ENCODE measurements at places on chromosomes 1 and 21.

DNA sequence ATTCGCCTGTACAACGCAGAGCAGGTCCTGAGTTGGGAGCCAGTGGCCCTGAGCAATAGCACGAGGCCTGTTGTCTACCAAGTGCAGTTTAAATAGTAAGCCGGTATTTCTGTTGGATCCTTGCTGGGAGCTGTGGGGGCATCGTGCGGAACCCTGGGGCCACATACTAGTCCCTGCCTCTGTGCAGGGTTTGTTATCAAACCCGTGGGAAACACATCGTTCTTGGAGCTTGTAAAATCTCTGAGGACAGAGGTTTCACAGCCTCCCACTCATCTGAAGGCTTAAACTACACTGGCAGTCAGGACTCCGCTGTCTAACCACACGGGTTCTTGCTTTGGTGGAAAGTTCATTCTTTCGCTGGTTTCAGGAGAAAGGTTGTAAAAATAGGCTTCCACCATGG is 11.7 kb downstream of the IFNGR2 start:
- no peak for DNase-seq

- DNase-seq, result no peak
Observed at GRCh38 chr1:203441766-203442165, 33.8 kb upstream of the PRELP start.

DNA sequence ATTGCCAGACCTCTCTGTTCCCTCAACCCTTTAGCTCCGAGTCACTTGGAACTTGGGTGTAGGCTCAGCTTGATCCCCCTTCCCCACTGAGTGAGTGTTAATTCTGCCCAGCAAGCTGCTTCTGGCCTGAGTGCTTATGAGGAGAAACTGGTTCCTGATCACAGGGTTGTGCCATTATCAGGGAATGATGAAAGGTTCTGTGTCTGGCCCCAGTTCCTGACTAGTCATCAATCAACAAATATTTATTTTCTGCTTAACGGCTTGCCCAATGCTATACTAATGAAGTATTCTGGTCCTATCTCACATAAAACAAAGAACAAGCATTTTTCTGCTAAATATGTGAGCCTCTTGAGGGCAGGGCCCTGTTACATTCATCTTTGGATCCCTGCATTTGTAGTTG is 20.8 kb downstream of the CC2D1B start:
- DNase-seq, result no peak

DNA sequence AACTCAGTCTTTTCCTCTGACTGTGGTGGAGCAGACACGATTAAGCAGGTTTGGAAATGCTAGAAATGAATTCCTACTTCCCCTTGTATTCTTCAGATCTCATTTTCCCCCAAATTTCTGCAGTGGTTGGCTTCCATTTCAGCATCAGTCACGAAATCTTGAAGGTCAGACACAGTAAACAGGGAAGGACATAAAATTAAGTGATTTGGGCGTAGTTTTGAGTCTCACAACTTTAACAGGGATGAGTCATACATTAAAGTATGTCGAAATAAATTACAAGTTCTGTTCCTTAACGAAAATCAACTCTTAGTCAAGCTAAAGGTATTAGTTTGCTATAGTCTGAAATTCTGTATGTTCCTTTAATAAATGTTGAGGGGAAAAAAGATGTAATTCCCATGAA is 61.1 kb downstream of the HNRNPR start:
- no peak for DNase-seq

DNA sequence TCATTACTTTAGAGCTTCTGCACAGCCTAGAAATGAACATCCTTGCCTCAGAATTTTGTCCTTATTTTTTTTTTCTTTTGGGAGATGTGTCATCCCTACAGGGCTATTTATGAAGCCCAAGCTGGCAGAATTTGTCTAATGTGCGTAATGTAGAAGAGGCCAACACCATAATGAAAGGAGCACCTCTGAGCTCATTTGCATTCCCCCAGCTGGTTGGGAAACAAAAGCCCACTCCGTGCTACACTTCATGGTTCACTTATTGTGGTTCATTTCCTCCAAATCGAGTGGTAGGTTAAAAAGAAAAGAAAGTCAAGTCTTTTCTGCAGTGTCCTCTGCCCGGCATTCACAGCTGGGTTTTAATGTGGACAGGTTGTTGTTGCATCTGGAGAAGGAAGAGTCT is 73.5 kb downstream of the KAZN start:
- no peak for DNase-seq

DNA sequence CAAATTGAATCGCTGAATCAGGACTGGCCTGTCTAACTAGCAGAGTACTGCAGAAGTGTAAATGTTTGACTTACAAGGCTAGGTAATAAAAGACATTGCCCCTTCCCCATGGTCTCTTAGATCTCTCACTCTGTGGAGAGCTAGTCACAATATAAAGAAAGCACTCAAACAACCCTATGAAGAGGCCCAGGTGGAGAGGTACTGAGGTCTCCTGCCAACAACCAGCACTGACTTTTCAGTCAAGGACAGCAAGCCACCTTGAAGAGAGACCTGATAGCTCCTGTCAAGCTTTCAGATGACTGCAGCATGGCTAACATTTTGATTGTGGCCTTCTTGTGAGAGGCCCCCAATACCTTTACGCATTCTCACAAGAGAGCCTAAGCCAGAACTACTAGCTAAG is 18.5 kb downstream of the HFM1 start:
- no peak for DNase-seq

- DNase-seq, result no peak
Observed at GRCh38 chr1:210446479-210446878, 117.8 kb downstream of the HHAT start.

GRCh38 chr21:30349572-30349971 is 1.2 kb upstream of the KRTAP23-1 start:
- DNase-seq, result no peak

DNA sequence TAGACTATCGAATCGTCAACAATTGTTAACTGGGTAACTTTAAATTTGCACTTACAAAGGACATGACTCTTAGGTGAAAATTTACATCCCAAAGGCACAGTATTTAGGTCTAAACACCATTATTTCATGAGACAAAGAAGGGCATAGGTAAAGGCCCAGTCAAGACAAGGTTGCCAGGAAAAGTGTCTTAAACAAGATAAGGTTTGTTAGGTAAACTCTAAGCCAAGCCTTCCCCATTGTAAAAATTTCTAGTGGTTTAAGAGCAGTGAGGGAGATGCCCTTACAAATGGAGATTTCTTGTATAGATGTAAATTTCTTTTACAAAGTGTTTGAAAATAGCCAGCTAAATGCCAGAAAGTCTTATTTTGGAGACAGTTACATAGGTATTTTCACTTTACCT is 36.9 kb upstream of the FNBP1L start:
- no peak for DNase-seq

DNA sequence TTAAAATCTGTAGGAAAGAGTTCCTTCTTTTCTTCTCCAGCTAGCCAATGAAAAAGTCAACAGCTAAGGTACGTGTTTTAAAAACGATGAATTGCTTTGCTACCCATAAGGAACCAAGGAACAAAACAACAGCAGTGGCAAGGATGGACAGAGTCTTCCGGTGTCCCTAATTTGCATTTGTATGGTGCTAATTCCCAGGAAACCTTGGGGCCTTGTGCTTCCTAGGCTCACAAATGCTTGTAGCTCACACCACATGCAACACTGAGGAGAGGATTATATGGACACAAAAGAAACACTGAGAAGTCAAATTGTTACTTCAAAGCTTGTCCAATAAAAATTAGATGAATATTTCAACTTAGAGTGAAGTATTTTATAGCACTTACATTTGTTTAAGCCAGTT is 1.8 kb upstream of the PGBD5 start:
- DNase-seq, result no peak

DNA sequence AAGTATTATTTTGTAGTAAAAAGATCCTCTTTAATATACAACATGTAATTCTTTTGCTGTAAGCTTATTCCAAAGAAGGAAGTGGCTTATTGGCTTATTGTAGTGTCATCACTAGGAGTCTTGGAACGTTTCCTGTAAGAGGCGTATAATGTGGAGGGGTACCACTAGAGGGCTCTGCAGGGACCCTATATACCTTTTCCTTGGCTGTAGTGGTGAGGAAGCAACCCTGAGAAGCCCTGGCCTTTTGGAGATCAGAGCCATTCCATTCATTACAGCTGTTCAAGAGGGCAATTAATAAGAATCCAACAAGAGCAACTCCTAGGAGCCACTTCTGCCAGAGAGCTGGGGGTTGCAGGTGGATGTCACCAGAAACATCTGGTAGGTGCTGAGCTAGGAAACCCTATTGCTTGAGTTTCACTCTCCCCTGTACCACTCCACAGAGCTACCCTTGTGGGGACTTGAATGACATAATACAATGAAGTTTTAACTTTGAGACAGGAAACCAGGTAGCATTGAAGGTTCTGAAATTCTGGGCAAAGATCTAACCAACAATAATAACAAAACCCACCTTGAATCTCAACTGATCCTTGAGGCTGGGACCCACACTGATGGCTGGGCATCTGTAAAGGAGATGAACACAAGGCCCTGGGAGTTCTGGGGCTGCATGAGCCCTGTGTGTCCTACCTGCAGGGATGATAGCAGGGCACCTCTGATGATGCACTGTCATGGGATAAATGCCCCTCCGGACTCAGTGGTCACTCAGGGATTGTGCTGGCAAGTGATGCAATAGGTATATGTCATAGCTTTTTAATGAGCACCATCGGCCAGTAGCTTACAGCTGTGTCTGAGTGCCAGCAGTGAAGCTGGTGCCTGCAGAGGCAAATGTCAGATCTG is 160.2 kb upstream of the COA6 start:
- no peak for DNase-seq

DNA sequence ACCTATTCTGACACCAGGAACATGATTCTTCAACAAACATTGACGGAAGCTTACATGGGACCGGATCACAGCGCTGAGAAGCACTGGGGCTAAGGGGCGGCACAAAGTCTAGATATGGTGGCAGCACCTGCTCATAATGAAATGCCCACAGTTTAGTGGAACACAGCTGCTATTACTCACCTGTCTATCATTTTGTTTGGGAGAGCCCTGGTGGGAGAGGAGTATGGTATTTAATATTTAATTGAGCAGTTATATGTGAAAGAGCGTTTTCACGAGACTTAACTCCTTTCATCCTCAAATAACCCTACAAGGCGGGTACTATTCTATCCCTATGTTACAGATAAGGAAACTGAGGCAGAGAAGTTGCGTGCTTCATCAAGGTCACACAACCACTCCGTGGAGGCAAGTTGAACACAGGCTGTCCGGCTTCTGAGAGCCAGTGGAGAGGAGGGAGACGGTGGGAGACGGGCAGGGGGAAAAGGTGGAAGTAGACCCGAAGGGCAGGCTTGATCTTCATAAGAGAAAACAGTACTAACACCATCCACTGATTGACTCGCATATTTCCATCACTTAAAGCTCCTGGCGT is 790 bp upstream of the TSNAX start:
- no peak for DNase-seq

GRCh38 chr1:90175490-90176167 is 180.7 kb downstream of the ZNF326 start:
- no peak for DNase-seq

- DNase-seq, result no peak
Observed at GRCh38 chr1:67666636-67667035, 18.4 kb upstream of the GADD45A start.

DNA sequence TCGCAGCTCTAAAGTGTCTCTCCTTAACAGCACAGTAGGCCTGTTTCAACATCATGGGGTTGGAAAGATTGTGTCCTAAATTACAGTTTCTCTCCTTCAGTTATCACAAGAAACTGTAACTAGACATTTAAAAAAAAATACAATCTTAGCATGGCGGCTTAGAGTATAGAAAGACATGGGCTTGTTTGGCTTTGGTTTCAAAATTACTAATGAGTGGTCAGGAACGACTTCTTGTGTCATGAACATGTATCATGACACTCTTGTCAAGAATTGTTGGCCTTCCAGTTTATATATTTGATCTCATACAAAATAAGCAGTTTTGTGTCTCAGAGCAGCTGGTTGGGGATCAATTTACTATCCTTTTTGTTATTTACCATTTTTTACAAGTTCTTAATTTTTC is 2.1 kb downstream of the GJA8 start:
- DNase-seq, result no peak

DNA sequence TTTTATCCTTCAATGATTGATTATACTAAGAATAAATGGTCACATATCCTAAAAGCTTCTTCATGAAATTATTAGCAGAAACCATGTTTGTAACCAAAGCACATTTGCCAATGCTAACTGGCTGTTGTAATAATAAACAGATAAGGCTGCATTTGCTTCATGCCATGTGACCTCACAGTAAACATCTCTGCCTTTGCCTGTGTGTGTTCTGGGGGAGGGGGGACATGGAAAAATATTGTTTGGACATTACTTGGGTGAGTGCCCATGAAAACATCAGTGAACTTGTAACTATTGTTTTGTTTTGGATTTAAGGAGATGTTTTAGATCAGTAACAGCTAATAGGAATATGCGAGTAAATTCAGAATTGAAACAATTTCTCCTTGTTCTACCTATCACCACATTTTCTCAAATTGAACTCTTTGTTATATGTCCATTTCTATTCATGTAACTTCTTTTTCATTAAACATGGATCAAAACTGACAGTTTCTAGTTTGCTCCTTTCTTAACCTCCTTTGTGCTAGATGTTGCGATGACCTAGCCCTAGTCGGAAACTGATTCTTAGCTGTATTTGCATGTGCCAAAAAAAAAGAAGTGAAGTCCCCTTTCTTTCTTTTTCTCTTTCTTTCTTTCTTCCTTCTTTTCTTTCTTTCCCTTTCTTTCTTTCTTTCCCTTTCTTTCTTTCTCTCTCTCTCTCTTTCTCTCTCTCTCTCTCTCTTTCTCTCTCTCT is 45.1 kb downstream of the MAP3K7CL start:
- no peak for DNase-seq

DNA sequence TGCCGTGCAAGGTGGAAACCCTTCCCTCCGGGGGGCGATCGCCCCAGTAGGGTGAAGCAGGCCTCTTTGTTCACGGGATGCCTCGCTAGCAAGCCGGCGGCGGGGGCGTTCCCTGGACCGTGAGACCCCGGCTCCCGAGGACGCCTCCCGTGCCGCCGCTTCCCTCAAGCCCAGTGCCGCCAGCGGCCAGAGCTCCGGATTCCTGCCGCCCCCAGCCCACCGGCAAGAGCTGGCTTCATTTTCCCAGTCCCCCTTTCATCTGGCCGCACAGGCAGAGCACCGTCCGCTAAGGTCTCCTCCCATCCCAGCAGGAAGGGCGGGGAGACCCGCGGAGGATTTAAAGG is 16.3 kb downstream of the IER5 start:
- no peak for DNase-seq

DNA sequence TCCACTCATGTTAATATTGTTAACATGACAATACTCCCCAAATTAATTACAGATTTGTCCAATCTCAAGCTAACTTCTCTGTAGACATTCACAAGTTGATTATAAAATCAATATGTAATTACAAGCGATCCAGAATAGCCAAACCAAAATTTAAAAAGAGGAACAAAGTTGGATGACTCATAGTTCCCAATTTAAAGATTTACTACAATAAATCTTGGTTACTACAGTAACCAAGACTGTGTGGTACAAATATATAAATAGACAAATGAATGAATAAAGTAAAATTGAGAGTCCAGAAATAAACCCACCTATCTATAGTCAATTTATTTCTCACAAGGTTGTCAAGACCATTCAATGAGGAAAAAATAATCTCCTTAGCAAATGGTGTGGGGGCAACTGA is 7.1 kb upstream of the KRTAP10-4 start:
- no peak for DNase-seq

- no peak for DNase-seq
Observed at GRCh38 chr1:215273838-215274516, 191.4 kb downstream of the KCNK2 start.

- DNase-seq, result no peak
Observed at GRCh38 chr1:39129514-39129913, 75.0 kb upstream of the MACF1 start.

GRCh38 chr1:201016943-201017827 is 6.3 kb downstream of the KIF21B start:
- no peak for DNase-seq

- no peak for DNase-seq
Observed at GRCh38 chr1:110161849-110162248, 11.6 kb downstream of the SLC6A17 start.

All from vagina (tissue), 2 donors.